ENCODE measurements at places on chromosomes 2 and 18.

DNA sequence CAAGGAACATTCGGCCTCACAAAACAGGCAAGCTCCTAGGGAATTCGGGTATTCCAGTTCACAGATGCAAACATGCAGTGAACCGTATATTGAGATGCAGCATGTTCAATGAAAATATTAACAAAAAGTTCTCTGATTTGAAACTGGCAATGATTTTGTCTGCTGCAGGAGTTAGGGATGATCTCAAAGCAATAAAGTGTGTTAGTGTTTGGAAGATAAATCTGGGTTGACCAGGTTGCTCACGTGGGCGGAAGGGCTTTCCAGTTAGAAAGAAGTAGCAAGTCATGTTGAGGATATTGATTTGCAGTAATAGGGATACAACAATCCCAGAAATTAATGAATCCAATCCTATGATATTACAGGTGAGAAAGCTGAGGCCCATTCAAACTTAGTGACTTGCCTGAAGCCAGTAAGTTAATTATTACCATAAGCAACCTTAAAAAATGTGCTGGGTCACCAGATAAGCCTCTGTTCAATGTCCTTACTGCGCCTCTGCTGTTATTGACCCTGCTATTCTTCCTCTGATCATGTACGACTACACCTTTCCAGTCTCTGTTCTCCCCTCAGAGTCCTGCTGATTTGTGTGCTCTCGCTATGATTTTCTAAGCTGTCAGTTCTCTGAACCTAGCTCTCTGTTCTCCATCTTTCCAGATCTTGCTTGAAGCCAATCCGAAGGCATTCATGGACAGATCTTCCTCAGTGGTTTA lies 370.8 kb downstream of the DSEL start:
- DNase-seq: no peak

DNA sequence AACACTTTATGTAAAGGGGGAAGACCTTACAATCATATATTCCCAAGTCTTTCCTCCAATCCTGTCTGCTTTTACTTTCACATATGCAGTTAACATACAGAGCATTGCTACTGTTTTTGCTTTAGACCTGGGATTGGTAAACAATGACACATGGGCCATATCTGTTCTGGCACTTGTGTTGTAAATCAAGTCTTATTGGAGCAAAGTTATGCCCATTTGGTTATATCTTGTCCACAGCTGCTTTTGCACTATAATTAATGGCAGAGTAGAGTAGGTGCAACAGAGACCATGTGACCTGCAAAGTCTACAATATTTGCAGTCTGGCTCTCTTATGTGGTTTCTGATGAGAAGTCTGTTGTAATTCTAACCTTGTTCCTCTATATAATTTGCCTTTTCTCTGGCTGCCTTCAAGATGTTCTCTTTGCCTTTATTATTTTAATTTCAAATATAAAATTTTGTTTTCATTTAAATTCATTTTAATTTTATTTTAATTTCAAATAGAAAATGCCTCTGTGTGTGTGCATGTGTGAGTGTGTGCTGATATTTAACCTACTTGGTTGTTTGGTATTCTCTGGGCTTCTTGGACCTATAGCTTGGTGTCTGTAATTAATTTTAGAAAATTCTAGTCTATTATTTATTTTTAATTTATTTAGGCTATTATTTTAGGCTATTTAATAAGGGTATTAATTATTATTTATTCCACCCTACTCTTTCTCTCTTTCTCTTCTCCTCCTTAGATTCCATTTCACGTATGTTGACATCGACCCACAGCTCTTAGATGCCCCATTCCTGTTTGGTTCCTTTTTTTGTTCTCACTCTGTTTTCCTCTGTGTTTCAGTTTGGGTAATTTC lies 16.8 kb upstream of the LPIN1 start:
- DNase-seq: no peak

DNA sequence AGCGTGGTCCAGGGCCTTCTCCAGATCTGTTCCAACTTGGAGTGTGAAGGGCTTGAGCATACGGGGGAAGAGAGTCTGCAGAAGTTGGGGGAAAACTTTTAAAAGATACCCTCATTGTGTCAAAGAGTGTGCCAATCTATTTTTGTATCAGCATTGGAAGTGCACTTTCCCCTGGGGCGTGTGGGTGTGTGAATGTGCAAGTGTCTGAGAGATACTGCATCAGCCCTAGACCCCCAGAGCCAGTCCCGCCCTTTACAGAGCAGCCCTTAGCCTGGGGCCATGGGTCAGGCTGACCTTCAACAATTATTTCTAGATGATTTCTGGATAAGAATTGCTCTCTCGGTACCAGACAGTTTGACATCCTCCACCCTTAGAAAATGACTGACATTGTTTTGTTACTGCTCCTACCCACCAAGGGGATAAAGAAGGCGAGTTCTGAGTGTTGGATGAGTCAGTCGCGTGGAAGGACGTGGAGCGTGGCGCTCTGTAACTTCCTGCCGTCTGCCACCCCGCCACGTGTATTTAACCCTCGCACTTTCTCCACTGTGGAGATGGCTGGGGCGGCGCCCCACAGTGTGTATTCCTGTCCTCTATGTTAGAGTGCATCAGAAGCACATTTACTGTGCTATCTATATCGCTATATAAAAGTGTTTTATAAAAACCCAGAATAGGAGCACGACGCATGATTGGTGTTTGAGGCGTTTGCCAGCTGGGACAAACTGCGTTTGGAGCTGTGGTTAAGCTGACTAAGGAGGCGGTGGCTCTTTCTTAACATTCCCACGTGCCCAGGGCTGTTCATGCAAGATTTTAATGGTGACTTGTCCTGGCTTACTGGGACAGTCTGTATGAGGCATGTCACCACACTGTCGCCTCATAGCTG lies 122.6 kb downstream of the CABLES1 start:
- no peak for DNase-seq

- no peak for DNase-seq
Measured at GRCh38 chr2:199458009-199458805, 468 bp upstream of the SATB2 start.

DNA sequence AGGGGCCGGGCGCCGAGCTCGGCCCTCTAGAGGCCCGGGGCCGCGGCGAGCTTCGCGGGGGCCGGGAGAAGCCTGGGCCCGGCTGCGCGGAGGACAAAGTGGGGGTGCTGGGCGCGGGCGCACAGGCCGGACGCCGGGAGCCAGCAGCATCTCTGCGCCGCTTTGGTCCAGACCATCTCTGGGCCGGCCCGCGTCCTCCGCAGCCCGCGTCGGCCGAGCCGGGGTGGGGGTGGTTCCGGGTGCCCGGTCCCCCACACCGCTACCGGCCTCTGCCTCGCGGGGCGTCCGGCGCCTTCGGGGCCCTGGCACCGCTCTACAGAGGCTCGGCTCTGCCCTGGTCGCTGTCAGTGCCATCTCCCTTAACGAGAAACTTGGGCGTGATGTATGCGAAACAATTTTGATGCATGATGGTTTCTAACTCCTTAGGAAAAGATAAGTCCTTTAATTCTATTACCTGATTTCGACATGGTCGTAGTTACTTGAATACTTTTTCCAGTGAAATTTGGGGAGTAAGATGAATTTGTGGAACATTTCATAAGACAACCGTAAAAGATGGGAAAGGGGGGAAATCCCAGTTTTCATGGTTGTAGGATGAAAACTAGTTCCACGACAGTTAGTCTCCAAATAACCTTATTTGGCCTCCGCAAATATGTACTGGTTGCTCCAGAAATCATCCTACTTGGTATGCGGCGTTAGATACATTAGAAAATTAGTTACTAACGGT lies 562 bp downstream of the TWSG1 start:
- no peak for DNase-seq

Measured in stimulated activated CD4-positive, alpha-beta T cell treated with anti-CD3 and anti-CD28 coated beads, Interleukin-1b, Interleukin-23, amount 100 ng/mL, for 1 hour (primary cell).